ENCODE measurements at places on chromosomes 3 and 15. TPM values are rescaled to one million over a fixed set of nuclear protein-coding genes. Genes with fewer than 3 reads are reported as not detected.

DNA sequence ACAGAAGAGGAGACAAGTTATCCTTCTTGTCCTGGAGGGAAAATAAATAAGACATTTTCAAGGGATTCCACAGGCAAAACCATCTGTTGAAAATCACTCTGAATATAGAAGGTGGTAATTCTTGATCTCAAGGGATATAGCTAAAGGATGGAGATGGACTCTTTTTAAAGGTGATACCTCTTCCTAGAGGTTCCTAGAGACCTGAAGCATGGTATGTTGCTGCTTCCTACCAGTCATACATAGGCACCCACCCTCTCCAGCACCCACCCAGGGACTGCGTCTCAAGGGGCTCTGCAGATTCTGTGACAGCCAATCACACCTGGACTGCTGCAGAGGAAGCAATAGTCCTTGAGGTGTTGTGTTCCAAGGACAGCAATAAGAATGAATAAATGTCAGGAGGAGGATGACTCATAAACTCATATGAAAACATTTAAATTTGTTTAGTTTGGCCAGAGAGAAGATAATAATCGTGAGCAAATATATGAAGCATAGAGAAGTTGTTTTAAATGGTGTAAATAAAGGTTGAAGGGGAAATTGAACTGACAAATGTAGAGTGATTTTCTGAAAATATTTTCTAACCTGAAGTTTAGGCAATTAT lies 741.6 kb upstream of the CBLB start:
- no peak for DNase-seq

DNA sequence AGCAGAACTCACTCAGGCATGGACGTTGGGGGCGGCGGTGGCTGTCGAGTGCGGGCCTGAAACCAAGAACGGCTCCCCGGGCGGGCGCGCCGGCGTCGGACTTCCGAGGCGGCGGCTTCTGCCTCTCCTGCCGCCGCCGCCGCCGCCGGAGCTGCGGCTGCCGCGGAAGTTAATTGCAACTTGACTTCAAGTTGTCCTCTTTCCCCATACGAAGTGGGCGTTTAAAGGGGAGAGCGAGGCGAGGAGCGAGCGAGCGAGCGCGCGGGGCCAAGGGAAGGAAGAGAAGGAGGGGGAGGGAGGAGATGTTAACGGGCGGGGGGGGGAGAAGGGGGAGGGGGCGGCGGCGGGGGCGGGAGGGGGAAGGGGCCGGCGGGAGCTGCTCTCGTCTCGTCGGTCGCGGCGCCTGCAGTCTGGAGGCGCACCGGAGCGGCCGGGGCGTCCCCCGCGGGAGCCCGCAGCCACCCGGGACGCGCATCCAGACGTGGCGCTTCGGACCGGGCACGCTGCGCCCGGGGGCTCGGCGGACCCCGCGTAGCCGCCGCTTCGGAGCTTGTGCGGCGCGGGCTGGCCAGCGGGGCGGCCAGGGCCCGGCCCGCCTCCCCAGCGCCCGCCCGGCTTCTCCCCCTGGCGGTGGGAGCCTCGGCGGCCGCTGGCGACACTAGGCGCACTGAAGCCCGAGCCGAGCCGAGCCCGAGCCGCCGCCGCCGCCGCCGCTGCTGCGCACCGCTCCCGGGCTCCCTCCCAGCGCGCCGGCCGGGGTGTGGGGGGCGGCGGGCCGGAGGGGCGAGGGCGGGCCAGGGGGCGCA lies 19.7 kb upstream of the SATB1 start:
- DNase-seq: peak; percentile 11

DNA sequence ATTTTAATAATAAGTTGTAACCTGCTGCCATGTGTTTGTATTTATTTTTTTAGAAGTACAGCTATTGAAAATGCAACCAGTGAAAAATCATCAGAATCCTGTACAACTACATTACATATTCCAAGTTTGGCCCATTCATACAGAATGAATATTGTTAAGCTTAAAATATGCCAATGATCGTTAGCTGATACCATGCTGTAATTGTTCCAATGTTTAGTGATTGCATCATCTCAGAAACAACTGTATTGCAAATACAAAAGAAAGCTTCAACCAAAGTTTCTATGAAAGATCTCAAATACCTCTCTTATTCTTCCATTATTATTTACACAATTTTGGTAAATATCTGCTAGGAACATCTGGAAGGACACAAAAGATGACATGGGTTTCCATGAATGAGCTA lies 51.6 kb upstream of the ALCAM start:
- no peak for DNase-seq

The PAK2 gene
- 26.6 TPM for polyA plus RNA-seq

- DNase-seq: no peak
Observed at GRCh38 chr3:140358686-140359085, 319.2 kb upstream of the TRIM42 start.

DNA sequence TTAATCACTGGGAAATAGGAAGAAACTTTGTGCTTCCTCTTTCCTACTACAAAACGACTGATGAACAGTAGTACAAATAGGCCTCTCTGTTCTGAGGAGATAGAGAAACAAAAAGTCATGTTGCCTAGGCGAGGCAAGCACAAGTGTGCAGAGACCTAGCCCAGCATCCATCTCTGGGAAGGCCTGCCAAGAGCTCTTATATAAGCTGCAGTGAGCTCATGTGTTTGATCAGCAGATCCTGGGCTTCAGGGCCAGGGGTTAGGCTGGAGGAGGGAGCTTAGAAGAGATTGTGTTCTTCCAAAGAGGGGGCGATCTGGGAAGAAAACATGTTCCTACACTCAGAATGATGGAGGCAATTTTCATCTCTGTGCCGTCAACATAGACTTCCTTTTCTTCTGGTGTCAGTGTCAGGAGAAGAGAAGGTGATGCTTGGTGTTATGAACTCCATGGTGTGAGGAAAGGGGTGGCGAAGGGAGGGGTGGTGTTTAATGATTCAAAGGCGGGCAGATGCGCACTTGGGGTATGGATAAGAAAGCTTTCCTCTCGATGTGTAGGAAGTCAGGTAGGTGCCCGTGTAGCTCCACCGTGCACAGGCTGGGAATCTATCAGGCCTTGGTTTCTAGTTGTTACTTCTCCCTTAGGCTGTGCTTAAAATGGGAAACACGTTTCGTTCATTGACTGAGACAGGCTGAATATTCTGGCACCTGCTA lies 29.5 kb upstream of the ETV5 start:
- no peak for DNase-seq

The GORASP1 gene
- 75.3 TPM for polyA plus RNA-seq

- DNase-seq: no peak
Observed at GRCh38 chr15:27271258-27271657, 300.3 kb downstream of the GABRG3 start.

The GP9 gene
- not detected for polyA plus RNA-seq

DNA sequence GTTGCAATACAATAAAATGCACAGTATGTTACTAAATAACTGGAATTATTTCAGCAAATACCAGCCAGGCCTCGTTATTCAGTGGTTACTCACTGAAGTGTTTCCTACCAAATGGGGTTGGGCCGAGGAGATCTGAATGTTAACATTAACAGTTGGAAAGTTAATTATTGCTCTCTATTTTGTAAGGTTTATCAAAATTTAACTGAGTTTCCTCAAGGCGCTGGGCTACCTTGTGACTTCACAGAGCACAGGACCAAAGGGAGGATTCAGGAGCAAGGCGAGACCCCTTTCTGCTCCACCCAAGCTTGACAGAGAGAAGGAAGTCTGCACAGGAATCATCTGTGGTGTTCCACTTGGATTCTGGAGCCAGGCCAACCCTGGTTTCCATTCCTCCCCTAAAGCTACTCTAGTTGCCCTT lies 21.6 kb downstream of the ADAMTS9 start:
- DNase-seq: no peak

The BCHE gene
- 0.15 TPM for polyA plus RNA-seq

The SGO1 gene
- polyA plus RNA-seq: 23.9 TPM

The NR1I2 gene
- polyA plus RNA-seq: not detected

The PCOLCE2 gene
- 0.59 TPM for polyA plus RNA-seq

The GOLGA6L10 gene
- polyA plus RNA-seq: 2.7 TPM

The DUOX2 gene
- polyA plus RNA-seq: 0.05 TPM

- no peak for DNase-seq
Observed at GRCh38 chr3:143850877-143851276, 2.6 kb upstream of the SLC9A9 start.

DNA sequence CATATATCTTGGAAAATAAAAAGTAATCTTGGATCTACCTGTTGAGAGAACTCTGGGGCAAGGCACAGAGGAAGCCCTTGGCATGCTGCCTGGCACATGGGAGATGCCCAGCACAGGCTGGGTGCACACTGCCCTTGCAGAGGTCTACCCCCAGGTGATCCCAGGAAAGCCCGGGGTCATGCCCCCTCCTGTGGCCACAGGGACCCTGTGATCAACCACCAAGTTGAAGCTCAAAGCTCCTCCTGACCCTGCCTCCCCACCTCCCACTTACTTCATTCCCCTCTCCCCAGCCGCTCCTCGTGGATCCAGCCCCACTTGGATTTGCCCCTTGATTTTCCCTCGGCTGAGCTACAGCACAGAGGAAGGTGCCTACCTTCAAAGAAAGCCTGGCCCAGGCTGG lies 62.7 kb upstream of the LARS2 start:
- DNase-seq: no peak

The RRP9 gene
- polyA plus RNA-seq: 64.4 TPM

The ROPN1 gene
- not detected for polyA plus RNA-seq

DNA sequence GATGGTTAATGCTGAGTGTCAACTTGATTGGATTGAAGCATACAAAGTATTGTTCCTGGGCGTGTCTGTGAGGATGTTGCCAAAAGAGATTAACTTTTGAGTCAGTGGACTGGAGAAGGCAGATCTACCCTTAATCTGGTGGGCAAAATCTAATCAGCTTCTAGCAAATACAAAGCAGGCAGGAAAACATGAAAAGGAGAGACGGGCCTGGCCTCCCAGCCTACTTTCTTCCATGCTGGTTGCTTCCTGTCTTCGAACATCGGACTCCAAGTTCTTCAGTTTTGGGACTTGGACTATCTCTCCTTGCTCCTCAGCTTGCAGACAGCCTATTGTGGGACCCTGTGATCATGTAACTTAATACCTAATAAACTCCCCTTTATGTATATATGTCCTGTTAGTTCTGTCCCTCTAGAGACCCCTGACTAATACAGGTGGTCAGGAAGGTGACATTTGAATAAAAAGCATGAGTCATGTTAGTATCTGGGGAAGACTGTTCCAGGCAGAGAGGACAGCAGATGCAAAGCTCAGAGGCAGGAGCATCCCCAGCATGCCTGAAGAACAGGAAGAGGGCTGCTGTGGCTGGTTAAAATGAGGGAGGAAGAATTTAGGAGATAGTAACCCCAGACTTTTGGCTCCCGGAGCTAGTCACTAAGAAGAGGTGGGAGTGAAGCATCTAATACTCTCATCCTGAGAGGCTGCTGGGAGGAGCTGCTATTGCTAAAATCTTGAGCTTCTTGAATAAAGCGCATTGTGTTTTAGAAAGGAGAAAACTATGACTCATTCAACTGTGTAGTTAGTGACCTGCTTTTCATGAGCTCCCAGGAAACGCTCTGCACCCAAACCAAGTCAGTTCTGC lies 207.4 kb upstream of the HES1 start:
- DNase-seq: peak; percentile 37

The MUSTN1 gene
- polyA plus RNA-seq: not detected

GRCh38 chr3:86865506-86865905 lies 125.4 kb downstream of the VGLL3 start:
- DNase-seq: no peak

DNA sequence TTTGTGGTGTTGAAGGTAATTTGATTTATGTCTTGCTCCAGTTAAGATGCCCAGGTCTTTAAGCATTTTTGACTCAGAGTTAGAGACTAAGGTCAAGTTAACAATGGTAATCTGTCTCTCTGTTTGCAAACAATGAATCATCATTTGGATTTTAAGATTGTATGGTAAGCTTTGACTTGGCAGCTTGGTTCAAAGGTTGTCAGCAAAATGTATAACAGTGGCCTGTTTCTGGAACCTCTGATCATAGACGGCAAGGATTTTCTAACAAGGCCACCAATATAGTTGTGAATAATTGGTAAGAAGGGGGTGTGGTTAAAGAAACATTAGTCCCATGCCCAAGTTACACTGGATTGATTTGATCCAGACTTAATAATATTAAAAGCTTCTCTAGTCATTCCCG lies 775.2 kb upstream of the GOLIM4 start:
- no peak for DNase-seq

DNA sequence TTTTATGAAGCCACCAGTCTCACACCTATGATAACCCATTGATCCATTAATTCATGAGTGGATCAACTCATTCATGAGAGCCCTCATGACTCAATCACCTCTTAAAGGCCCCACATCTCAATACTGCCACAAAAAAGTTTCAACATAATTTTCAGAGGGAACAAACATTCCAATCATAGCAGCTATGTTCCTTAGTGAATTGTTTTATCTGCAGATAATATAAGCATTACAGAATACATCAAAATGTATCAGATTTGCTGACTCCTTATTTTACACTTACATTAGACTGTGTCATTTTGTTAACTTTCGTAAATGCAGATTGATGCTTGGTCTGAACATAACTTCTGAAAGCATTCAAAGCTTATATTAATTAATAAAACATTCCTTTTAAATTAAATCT lies 155.3 kb upstream of the MBNL1 start:
- DNase-seq: no peak

DNA sequence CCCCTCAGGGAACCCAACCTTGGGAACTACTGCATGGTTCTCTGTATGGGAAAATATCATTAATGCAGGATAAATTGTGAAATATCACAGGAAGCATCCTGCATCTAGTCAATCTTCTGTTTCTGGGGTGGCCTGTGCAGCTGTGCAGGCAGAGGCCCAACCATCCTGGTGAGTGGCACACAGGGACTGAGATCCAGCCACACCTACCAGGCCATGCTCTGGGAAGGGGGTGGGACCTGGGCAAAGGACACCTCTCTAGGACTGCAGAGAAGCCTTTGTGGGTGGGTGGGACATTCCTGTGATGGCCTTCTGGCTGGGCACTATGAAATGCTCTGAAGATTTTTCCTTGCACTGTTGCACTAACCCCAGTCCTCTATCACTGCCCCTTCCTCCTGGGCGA lies 26.8 kb downstream of the CCRL2 start:
- DNase-seq: no peak

DNA sequence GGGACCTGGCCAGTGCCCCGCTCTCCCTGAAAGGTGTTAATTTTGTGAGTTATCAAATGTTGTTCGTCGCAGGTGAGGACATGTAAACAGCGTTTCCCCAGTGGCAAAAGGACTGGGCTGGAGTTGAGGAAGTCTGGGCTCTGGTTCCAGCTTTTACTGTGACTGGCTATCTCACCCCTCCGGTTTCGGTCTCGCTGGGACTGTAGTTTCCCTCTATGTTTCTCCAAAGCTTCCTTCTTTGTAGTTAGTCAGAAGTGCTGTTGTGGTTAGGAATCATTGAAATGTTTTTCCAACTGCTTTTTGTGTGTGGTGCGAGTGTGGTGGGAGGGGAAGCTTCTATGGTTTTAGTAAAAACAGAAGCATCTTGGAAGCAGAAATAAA lies 990 bp upstream of the CLDN1 start:
- DNase-seq: no peak

The DGKG gene
- polyA plus RNA-seq: 0.01 TPM

DNA sequence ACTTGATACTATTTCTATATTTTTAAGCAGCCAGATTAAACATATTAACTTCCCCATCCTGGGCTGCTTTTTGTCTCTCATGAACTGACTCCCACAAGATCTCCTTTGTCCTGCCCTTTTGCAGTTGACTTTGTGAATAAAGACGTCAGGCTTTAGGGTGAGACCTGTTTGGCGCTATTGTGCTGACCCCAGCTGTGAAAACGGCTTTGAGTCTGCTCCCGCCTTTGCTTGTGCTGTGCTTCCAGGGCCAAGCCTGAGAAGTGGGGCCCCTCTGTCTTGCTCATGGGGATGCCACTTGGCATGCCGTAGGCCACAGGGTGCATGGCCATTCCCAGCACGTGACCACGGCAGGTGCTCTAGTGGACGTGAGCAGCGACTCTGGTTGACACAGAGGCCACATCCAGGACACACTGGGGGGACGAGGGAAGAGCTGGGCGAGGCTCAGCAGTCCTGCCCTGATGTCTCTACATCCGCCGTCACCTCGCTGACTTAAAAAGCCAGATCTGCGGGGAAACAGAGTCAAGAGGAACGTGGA lies 268.9 kb upstream of the LYSMD4 start:
- no peak for DNase-seq
